Cerebellum (tissue), 4 donors: ENCODE measurements at places on chromosomes 12 and 14.
A peak's percentile ranks its signal among the peaks of the same experiment; 100 is the strongest.

GRCh38 chr14:104879983-104880565 is 15.0 kb downstream of the CEP170B start:
- DNase-seq, result no peak

DNA sequence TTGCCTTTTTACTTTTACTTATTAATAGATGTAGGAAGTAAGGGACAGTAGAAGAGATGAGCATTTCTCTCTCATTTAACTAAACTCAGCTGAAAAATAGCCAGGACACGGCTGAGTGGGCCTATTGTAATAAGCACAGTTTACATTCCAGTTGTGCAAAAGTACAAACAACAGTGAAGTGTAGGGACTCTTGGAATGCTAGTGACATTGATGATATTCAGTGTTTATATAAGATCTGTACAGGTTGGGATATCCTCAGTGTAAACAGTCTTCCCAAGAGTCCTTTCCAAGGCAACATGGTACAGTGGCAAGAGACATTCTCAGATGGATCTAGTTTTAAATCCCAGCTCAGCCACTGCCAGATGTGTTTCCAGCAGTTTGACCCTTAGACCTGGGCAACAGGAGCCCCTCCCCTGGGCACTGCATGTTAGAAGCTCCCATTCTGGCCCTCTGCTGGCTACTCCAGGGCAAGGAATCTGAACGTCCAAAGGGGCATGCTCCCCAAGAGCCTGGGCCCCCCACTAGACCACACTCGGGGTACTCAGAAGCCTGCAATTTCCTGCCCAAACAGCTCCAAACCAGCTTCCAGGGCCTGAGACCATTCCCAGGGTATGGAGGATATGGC is 55.3 kb downstream of the STAB2 start:
- no peak for DNase-seq

DNA sequence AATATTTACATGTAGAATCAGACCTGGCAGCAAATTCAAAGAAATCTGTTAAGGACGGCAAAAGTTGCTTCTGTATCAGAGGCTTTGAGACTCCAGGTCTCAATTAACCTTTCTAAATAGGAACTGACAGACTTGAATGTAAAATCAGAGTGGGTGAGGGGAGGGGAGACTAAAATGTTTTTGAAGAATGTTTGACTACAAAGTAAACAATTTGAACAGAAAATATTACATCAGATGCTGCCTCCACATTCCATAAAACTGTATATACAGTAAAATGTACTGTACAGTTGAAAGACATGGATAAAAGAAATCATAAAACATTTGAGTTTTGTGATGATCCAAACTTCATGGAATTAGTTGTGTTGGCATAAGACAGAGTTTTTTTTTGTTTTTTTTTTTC is 49.5 kb upstream of the POC1B start:
- no peak for DNase-seq

GRCh38 chr14:38184132-38184531 is 23.6 kb upstream of the SSTR1 start:
- no peak for DNase-seq

GRCh38 chr12:65868133-65868705 is 43.9 kb downstream of the HMGA2 start:
- no peak for DNase-seq

GRCh38 chr14:98808494-98809407 is 463.2 kb downstream of the BCL11B start:
- no peak for DNase-seq

- DNase-seq, result no peak
These were observed 20.3 kb downstream of the DCAF5 start for GRCh38 chr14:69132513-69133181.

GRCh38 chr12:66189486-66189843 is 451 bp downstream of the IRAK3 start:
- no peak for DNase-seq

GRCh38 chr14:67650151-67650550 is 24.3 kb downstream of the VTI1B start:
- peak; percentile 36 for DNase-seq
